ENCODE measurements at places on chromosomes 1 and 21. TPM values are rescaled to one million over a fixed set of nuclear protein-coding genes. Genes with fewer than 3 reads are reported as not detected.

DNA sequence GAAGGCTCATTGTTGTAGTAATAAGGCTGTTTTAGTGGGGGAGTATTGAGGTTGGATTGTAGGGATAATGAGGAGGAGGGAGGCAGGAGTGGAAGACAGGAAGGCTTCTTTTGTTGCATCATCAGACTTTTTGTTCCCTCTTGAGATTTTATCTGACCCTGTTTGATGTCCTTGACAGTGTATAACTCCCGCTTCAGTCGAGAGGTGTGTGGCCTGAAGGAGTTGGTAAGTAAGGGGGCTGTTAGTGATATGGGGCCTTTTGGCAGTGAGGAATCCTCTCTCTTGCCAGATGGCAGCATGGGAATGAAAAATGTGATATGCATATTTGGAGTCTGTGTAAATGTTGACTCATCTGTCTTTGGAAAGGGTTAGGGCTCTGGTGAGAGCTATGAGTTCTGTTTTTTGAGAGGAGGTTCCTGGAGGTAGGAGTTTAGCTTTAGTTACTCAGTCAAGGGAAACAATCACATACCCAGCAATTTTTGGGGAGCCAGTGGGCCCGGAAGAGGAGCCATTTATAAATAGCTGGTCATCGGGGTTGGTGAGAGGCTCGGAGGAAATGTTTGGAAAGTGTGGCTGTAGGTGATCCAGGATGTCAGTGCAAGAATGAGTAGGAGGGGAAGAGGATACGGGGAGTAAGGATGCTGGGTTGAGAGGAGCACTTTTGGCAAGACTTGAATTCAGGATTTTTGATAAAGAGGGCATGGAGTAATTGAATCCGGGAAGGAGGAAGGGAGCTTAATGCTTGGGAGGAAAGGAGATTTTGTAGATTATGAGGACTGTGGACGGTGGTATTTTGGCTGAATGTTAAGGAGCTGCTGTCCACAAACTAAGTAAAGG, 136.7 kb upstream of the ETV3 start:
- ATAC-seq = no peak

DNA sequence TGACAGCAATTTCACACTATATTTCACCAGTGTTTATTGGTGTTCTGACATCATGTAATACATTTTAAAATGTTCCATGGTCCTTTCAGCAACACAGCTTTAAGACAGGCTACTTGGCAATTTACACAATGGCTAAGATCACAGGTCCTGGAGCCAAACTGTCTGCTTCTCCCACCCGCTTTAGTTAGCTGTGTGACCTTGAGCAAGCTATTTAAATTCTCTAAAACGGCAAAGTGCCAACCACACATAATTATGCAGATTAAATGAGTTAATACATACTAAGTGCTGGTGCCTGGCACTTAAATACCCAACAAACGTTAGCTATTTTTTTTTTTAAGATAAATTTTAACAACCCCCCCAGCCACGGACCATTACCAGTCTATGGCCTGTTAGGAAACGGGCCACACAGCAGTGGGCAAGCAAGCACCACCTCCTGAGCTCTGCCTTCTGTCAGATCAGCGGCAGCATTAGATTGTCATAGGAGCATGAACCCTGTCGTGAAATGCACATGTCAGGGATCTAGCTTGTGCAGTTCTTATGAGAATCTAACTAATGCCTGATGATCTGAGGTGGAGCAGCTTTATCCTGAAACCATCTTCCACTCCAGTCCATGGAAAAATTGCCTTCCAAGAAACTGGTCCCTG, 26.9 kb downstream of the SOD1 start:
- no peak for ATAC-seq

GRCh38 chr1:1623631-1624442, 8.1 kb upstream of the MMP23B start:
- no peak for ATAC-seq

DNA sequence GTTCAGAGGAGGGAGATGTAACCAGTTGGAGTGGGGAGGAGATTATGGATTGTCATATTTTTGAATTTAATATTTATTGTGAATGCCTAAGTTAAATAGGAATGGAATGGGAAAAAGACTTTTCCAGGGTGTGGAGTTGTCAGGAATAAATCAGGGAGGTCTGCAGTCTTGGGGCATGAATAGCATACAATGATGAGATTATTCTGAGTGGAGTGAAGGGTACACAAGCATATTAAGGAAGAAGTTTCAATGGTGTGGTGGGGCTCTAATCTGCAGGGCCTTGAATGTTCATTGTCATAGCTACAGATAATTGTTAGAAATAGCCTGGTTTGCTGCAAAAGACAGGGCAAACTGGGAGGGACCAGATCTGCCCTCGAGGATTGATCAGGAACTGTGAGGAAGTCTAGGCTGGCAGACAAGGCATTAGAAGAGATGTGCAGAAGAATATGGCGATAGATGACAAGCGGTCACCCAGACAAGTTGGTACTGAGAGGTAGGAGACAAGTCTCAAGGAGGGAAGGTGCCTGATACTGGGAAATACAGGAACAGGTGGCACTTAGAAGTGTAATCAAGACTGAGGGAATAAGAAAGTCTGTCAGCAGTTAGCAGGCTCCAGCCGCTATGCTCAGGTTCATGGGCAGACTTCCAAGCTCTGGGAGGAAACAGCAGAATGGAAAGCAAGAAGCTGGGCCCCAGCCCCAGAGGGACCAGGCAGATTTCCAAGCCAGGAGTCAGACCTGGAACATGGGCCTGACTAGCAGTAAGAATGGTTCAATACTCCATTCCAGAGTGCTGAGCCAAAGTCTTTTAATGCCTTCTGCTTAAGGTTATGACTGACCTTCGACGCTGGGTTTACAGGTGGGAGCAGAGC, 20.9 kb upstream of the RGL1 start:
- ATAC-seq = peak; percentile 72

- peak; percentile 59 for ATAC-seq
Observed at GRCh38 chr1:17128361-17128760, 9.1 kb upstream of the PADI2 start.

- no peak for ATAC-seq
Observed at GRCh38 chr1:47754221-47754620, 243.0 kb downstream of the TRABD2B start.

DNA sequence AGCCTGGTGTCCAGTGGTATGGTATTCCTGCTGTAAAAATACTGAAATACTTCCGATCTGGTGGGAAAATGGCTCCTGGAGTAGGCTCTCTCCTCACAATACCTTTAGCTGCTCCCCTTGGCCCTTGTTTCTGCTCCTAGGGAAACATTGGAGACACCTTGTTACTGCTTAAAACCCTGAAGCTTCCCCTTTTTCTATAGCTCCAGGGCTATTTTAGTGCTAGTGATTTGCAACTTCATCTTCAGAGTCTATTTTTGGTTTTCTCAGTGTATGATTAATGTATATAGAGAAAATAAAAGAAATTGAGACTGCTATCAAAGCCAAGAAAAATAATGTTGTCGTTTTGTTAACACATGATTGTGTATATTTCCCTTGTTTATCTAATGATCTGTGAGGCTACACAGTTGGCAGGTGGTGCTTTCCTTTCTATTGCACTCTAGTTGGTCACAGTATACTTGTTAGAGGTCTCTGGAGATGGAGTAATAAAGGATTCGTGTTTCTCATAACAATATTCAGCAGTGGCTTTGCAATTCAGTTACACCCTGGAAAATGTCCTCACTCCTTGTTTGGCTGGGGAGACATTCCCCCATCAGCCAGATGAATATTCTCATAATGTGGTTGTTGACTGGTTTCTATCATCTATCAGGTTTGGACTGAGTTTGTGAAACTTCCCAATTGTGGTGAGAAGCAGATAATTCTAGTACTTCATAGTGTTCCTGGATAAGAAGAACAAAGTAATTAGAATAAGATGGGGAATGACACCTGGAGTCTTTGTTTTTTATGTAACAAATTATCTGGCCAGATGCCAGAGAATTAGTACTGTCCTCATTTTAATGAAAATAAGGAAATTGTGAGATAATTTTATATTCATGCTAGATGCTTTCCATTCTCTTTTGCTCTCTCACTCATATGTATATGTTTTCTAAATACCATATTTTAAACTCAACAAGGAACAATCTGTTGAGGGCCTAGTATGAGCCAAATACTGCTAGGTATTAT, 44.8 kb upstream of the CACYBP start:
- peak; percentile 34 for ATAC-seq

DNA sequence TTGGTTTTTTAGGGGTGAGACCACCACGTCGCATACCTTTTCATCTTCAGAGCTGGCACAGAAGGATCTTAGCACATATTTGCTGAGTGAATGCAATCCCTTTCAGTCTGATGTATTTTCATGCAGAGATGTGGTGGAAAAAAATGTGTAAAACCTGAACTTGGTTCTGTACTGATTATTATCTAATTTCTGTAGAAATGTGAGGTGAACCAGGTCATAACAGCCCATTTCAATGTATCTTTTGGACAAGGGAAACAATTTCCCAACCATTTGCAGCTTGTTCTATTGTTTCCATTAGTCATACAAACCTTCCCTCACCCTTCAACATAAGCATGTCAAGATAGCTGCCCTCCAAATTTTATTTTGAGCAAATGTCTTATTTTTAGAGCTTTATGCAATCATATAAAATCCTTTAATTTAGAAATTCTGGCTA, 46.8 kb upstream of the RUNX1 start:
- ATAC-seq = no peak

DNA sequence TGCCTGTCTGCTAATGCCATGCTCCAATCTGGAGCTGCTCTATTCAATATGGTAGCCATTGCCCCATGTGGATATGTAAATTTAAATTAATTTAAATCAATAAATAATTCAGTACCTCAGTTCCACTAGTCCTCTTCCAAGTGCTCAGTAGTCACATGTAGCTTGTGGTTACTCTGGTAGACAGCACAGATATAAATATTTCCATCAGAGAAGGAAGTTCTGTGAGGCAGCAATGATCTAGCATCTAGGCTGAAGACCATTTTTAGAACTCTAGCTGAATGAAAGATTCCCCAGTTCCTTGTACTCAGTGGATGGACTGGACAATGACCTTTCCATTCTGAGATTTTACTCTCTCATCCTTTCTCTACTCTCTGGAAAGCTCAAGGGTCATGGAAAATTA, 25.8 kb upstream of the CAPZB start:
- no peak for ATAC-seq

GRCh38 chr1:181126871-181127587, 38.5 kb downstream of the IER5 start:
- ATAC-seq = no peak

DNA sequence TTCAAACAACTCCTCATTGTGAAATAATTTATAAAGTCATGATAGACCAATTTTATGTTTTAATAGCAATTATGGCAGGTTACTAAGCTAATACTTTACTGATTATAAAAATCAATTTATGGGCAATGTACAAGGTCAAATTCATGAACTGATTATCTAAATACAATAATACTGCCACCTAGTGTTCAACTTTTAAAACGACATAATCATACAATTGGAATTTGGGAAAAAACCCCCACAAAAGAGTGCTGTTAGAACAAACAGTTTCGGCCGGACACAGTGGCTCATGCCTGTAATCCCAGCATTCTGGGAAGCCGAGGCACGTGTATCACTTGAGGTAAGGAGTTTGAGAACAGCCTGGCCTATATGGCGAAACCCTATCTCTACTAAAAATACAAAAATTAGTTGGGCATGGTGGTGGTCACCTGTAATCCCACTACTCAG, 14.0 kb downstream of the GTF2B start:
- no peak for ATAC-seq

- ATAC-seq = no peak
Observed at GRCh38 chr1:211521102-211521815, 29.3 kb upstream of the RD3 start.

GRCh38 chr1:8987881-8988617, 38.2 kb downstream of the SLC2A7 start:
- ATAC-seq = no peak

DNA sequence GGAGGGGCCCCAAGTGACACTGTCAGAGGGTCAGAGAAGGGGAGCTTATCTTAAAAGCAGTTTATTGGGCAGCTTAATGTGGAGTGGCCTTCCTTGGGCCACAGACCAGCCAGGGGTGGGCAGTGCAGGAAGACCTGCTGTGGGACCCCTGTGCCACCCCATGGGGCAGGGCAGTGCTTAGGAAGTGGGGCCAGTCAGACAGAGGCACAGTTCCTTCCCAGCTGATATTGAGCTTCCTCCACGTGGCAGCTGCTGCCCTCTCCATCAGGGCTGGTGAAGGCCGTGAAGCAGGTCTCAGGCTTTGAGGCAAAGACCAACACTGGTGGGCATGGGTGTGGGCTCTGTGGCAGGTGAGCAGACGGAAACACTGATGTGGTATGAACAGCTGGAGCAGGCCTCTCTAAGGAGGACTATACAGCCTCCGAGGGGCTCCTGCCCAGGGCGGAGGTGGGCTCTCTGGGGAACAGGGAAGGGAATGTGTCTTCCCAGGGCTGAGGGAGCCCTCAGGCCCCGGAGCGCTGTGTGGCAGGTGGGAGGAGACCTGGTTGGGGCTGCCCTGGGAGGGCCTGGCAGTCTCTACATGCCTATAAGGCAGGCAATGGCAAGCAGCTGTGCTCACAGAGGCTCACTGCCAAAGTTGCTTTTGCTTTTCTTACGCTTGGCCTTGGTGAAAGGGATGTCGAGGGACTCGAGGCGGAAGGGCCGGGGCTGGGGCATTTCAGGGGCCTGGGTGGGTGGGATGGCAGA, 3.0 kb upstream of the DDOST start:
- no peak for ATAC-seq

OR6N1 gene
- not detected for total RNA-seq

GJA9 gene
- total RNA-seq = not detected

NBPF10 gene
- 1.4 TPM for total RNA-seq

All from gastroesophageal sphincter (tissue), 4 donors.